ENCODE measurements at places on chromosomes 5 and 9.
A peak's percentile ranks its signal among the peaks of the same experiment; 100 is the strongest.

DNA sequence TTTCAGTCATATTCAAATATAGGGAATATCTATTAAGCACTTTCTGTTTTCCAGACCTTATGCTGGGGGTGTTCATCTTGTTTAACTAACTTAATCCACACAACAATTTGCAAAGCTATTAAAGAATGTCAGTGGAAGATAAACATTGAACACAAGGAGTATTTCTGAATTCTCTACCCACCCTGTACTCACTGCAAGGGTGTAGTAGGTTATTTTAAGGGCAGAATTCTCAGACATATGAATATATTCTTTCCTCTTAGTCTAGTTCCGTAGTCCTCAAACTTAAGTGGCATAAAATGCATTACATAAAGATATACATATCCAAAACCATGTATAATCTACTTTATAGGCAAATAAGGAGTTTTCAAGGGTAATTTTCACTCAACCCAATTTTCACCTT is 19.9 kb upstream of the CHSY3 start:
- DNase-seq = no peak

DNA sequence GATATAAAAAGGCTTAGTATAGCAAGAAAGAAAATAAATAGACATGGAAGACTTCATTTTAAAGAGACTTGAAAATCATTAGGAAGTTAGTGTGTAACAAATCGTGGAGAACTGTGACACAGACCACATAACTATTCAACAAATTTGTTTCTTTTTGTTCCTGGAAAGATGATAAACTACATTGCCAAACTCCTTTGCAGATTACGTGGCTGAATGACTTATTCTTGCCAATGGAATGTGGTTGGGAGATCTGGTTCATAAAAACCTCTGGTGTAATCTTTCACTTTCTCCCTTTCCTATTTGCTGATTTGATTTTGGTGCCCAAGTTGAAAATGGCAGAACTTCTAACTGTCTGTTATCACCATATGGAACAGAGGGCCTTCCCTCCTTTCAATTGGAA is 328.9 kb upstream of the MEF2C start:
- no peak for DNase-seq

DNA sequence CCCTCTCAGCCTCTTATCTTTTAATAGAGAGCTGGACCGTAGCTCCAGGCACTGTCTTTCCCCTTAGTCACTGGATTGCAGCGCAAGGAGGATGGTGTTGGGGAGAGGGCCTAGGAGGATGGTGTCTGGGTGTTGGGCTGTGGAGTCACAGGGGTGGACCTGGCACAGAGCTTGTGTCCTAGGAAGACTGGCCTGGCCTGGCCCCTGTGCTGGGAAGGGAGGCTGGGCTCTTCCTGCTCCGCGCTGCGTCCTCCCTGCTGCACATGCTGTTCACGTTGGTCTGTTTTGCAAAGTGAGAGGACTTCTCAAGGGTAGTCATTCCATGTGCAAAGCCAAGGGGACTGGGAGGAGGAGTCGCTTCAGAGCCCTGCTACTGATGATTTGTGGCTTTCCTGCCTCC is 123.9 kb downstream of the EHMT1 start:
- DNase-seq = no peak

DNA sequence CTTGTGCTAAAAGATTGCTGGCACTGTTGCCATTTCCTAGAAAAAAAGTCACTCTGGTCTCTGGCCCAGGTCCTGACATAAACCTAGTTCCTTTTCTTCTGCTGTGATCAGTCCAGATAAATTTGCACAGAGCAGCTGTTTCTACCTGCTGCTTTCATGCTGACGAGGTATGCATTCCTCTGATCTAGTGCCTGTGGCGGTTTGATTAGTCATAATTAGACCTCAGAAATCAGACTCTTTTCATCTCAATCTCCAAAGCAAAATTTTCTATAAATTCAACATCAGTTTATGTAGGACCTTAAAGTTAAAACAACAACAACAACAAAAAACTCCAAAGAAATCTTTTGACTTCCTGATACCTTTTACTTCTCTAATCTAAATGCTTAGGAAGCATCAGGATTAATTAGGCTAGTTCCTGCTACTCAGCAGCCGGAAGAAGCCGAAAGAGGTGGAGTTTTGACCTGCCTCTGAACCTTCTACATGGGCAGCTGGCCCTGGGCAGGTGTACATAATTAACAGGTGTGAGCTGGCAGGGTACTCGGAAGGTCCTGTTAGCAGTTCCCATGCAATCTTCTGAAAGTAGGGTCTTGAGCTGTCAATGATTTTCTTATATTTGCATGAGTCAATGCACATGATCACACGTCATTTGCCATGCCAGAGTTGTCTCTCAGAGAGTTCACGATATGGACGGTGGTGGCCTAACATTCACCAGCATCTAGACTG is 83.3 kb upstream of the CCDC112 start:
- no peak for DNase-seq

- DNase-seq = no peak
Observed at GRCh38 chr5:123537256-123537655, 25.3 kb downstream of the CSNK1G3 start.

DNA sequence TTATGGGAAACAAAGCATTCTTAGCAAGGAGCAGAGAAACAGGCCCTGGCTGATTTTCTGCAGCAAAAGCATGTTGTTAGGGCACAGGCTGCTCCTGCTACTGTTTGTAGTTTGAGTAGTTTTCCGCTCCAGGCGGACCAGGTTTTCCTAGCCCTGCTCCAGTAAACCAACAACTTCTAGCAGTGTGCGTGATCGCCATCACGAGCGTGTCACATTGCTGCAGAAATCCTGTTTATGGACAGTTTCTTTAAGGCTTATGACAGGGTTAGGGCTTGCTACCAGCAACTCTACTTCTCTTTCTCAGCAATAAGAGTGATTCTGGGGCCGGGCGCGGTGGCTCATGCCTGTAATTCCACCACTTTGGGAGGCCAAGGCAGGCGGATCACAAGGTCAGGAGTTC is 803.9 kb upstream of the CDH10 start:
- no peak for DNase-seq

DNA sequence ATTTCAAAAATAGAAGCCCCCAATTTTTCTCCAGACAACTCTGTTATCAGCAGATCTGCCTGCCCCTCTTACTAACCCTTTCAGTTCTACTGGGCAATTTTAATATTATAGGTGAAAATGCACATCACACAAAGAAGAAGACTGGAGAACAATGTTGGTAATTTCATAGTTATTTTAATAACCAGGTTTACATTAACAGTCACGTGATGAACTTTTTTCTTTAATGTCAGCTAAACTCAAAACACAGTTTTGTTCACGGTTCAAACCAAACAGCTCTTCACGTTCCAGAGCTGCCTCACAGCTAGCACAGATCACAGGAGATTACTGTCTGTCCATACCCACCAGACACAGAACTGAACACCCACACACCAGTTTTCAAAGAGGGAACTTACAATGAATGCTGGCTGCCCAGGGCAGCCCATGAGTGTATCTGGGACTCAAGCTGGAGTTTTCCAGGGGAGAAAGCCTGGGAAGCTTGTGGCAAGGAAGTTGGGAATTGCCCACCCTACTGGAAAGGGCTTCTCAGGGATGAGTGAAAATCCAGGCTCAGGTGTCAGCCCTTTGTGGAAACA is 119.1 kb downstream of the DPYSL3 start:
- no peak for DNase-seq

DNA sequence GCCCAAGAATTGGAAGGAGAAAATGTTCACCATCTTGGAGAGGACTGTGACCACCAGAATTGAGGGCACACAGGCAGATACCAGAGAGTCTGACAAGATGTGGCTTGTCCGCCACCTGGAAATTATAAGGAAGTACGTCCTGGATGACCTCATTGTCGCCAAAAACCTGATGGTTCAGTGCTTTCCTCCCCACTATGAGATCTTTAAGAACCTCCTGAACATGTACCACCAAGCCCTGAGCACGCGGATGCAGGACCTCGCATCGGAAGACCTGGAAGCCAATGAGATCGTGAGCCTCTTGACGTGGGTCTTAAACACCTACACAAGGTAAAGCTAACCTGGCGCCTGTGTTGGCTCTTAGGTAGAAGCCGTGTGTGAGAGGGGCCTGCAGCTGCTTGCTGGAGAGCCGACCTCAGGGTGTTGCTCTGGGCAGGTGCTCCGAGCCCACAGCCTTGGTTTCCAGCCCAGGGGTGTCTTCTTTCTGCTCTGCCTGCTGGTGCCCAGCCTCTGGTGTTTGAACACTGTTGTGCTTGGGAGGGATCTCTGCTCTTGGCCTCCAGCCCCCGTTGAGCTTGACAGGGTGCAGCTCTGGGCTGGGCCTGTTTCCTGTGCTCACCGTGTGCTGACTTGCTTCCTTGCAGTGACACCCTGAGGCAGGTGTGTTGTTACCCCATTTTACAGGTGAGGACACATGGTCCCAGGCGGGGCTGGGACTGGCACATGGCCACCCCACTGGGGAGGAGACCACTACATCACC is 10.9 kb downstream of the EXOC3 start:
- DNase-seq = no peak

DNA sequence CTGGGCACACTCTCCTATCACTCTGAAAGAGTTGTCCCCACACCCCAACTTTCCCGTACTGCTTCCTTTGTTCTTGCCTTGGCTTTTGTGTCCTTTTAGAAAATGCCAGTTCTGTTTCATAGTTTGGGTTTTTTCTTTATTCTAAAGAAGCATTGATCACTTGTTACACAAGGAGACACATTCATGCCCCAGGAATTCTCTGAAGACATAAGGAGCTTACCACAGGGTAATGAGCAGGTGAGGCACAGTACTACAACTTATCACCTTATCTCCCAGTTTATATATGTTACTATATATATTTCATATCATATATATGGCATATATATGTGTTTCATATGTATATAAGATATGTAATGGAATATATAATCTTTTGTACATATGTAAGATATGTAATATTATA is 6.5 kb upstream of the SSBP2 start:
- DNase-seq = no peak

- no peak for DNase-seq
Observed at GRCh38 chr5:676699-677076, 16.5 kb downstream of the TPPP start.

- DNase-seq = no peak
Observed at GRCh38 chr9:134390537-134390936, 64.3 kb downstream of the RXRA start.

- no peak for DNase-seq
Observed at GRCh38 chr9:78898234-78898633, 601.3 kb downstream of the PSAT1 start.

DNA sequence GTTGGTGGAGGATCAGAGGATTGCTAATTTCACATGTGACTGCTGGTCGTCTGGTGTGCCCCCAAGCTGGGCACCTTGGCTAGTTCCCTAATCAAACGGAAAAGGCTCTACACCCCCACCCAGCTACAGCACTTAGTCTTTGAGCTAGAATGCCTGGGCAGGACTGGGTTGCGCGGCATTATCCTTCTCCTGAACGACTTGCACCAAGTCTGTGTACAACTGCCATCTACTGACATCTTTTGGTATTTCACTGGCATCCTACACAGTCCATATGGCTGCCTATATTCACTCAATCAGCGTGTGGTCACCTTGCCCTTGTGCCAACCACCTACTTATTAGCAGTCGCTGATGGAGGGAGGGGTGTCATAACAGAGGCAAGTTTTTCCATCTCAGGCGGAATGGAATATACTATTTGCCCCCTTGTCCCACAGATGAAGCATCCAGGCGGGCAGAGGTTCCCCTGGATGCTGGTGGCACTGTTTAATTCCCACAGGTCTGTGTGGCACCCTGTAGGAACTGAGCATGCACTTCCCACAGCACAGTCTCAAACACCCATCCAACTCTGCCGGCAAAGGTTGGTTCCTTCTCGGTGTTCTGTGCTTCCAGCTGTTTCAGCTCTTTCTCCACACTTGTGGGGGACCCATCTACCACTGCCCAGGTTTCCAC is 150.1 kb downstream of the OSTF1 start:
- DNase-seq = peak; percentile 11

- DNase-seq = no peak
Observed at GRCh38 chr5:131751506-131751905, 45.3 kb downstream of the FNIP1 start.

GRCh38 chr5:19660679-19661078 is 327.3 kb downstream of the CDH18 start:
- no peak for DNase-seq

- DNase-seq = no peak
Observed at GRCh38 chr5:108382784-108383330, 959 bp upstream of the FBXL17 start.

DNA sequence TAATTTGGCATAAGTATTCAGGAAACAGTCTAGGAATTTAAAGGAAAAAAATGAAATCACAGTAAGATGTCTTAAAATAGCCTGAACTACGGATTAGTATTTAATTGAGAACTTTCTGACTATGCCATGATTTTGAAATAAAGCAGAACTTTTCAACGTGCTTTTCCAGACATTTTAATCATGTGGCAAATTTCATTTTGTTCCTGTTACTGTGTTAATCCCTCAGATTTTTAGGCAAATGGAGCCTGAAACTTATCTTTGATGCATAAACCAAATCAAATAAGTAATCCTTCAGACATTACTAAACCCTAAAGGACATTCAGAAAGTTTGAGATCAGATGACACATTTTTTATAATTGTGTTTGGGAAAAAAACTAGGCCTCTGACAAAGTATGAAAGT is 75.7 kb downstream of the FBN2 start:
- DNase-seq = no peak

GRCh38 chr9:23826120-23826629 is at the start of gene ELAVL2:
Gene ELAVL2, minus strand, starts transcription at chr9:23826240. Its CDS starts 64,006 bp downstream, at chr9:23762234.
- DNase-seq = peak; percentile 91

- DNase-seq = no peak
Observed at GRCh38 chr5:153676821-153677220, 186.4 kb downstream of the GRIA1 start.

DNA sequence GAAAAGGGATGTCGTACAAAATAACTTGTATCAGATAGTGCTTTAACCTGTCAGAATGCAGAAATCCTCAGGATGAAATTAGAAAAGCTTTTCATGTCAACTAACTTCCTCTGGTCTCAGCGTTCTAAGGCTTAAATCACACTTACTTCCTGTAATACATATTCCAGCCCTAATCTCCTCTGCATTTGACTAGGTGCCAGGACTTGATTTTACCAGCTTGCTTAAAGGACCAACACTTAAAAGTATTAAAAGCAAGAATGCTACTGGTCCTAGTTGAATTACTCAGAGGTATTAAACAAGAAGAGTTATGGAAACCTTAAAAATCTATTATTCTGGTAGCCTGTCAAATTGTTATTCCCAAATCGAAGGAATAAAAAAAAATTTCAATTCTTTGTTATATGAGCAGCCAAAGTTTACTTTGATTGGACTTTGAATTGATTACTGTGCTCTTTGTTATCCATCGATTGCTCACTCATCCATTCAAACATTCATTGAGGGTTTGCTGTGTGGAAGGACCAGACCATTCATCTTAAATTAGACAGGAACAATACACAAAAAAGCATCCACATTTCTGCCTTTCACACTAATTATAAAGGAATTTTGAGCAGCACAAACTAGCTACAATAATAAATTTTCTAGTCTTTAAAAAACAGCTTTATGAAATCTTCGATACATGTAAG is 108.7 kb downstream of the MUSK start:
- DNase-seq = no peak

- DNase-seq = no peak
Observed at GRCh38 chr9:6673326-6674025, 27.9 kb upstream of the GLDC start.

- no peak for DNase-seq
Observed at GRCh38 chr5:111695991-111696390, 61.0 kb downstream of the NREP start.

- no peak for DNase-seq
Observed at GRCh38 chr5:61350535-61350934, 18.5 kb downstream of the ZSWIM6 start.

- DNase-seq = no peak
Observed at GRCh38 chr5:158609333-158610050, 490.2 kb downstream of the EBF1 start.

- no peak for DNase-seq
Observed at GRCh38 chr9:112396416-112396815, 16.5 kb downstream of the HSDL2 start.
